KG1 (cell line): ENCODE measurements at places on chromosomes 5 and 9.

- no peak for DNase-seq
Observed at GRCh38 chr9:1170918-1171317, 120.8 kb downstream of the DMRT2 start.

DNA sequence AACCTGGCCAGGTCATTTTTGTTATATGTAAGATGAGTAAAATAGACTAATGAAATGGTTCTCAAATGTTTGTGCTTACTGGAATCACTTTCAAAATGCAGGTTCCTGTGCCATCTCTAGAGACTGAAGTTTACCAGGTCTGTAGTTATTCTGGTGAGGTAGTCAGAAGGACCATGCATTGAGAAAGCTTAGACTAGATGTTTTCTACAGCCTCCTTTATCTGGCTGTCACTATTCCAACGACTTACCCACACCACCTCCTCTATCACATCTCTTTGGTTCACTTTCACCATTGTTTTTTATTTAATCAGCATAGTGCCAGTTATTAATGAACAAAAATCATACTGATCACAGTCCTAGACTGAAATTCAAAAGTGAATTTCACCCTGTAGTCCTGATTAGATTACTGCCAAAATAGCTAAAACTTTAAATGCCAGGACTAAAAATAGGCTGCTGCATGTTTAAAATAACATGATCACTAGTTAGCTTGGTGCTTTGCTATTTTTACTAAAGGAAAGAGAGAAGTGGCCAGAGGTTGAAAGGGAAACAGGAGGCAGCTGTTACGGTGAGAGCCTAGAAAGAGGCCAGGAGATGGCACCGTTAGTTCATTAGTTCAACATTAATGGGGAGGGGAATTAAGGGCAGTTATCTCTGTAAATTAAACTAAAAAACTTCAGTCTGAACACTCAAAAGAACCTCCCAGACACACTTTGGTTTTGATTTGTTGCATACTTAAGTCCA lies 13.9 kb upstream of the FNIP1 start:
- DNase-seq: no peak

DNA sequence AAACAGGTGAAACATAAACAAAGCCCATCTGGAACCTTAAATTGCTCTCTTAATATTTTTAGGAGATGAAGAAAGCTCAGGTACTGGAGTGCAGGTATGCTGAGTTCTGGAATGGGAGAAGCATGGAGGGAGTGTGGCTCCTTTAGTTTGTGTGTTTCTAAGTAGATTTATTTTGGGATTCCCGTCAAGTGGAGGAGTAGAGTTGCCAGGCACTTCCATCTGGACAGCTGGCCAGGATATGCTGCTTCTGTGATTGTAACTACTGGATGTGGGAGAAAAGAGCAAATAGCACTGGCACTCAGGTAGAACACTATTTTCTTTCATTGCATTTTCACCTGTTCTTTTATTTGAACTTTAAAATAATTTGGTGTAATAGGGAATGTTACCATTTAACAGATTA lies 182.3 kb upstream of the MAST4 start:
- no peak for DNase-seq

DNA sequence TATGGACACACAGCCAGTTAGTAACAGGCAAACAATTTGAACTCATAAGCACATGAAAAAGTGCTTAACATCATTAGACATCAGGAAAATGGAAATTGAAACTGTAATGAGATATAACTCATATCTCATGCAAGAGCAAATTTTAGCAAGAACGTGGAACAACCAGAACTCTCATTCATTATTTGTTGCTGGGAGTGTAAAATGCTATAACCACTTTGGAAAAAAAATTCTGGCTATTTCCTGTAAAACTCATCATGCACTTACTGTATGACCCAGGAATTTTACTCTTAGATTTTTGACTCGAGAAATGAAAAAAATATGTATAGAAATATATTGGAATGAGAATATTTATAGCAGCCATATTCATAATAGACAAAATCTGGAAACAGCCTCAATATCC lies 205.7 kb upstream of the PUM3 start:
- DNase-seq: no peak

- no peak for DNase-seq
Observed at GRCh38 chr9:113798062-113799030, 77.8 kb upstream of the ZNF618 start.

GRCh38 chr9:101486693-101487442 lies 46.8 kb upstream of the RNF20 start:
- DNase-seq: peak; percentile 45

DNA sequence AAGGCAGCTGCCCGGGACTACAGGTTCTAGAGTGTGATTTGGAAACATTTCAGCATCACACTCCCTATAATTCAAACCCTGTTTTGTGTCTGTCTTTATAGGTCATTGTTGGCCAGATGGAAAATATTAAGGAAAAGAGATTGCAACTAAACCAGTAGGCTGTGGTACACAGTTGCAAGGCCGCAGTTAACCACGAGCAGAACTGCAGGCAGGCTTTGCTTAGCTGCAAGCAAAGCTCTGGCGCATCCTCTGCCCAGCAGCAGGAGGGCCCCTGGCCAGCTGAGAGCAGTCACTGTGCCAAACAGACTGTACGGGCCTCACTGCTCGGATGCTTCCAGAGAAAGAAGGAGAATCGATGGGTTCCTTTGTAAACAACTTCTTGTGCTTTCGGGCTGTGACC lies 204.5 kb downstream of the DENND1A start:
- no peak for DNase-seq

- no peak for DNase-seq
Observed at GRCh38 chr9:128372188-128372641, 1.0 kb downstream of the URM1 start.

DNA sequence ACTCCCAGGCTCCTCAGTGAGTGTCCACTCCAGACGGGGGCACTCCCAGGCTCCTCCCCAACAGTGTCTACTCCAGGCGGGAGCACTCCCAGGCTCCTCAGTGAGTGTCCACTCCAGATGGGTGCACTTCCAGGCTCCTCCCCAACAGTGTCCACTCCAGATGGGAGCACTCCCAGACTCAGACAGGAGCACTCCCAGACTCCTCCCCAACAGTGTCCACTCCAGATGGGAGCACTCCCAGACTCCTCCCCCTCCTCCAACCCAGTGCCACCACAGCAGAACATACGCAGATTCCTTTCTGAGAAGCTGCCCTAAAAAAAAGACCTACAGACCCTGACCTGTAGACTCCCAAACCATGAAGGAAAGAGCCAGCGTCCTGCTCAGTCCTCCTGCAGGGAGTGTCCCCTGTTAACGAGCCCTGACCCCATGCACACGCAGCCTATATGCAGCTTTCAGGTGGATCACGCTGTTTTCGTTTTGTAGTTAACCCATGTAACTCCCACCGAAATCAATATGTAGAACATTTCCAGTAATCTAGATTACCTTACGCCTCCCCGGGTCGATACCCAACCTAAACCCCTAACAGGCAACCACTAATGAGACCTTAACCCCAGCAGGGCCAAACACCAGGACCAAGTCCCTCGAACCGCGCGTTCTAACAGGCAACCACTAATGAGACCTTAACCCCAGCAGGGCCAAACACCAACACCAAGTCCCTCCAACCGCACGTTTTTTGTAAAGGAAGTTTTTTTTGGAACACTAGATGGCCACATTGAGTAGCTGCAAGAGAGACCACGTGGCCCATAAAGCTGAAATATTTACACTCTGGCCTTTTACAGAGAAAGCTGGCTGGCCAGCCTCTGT lies 15.7 kb downstream of the PNPLA7 start:
- DNase-seq: no peak

GRCh38 chr5:41735213-41735612 lies 135.0 kb downstream of the OXCT1 start:
- DNase-seq: no peak

GRCh38 chr5:115379622-115380344 lies 83.3 kb upstream of the CCDC112 start:
- no peak for DNase-seq

DNA sequence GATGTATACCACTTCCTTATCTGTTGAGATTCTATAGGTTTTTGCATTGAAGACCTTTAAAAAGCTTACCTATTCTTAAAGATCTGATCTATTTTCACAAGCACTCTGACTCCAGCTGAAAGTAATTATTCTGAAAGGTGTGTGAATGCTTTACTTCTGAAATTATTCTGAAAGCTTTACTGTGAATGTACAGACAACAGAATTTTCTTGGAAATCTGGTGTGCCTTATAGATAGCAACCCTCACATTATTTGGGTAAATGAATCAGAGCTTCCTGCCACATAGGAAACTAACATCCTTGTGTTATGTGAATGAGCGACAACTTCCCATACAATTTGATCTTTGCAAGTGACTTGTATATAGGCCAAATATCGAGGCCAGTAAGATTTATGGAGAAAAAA lies 6.5 kb downstream of the CDO1 start:
- DNase-seq: no peak

DNA sequence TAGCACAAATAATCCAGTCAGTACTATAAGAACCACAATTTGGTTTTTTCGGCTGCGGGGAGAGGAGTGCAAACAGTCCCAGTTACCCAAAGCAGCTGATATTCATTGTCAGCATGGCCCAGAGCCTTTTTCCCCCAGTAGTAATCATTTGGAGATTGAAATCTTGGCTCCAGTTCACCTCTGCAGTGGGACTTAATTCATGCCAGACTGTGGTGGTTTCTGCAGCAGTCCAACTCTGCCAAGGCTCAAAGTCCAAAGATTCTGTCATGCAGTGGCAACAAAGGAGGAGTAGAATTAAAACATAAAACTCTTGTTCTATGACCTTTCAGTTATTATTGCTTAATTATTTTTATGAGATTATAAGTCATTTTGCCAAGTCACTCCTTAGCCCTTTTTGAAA lies 25.0 kb upstream of the TRIM36 start:
- no peak for DNase-seq

GRCh38 chr5:154092356-154093141 lies 53.8 kb downstream of the MFAP3 start:
- DNase-seq: no peak

GRCh38 chr9:109478051-109478563 lies 20.0 kb downstream of the PTPN3 start:
- no peak for DNase-seq

DNA sequence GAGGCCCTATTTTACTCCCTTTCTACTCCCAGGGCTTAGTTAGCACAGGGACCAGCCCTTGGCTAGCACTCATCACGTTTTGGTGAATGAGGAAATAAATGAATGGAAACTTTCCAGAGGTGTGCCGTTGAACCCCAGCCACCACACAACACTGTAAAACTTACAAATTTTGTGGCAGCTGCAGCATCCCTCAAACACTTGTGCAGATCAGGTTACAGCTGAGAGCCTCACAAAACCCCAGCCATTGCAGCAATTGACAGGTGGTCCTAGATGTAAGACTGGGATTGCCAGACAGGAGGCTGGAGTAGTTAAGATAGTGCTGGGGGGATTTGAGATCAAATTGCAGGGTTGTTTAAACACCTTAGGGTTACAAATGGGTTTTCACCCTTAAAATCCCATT lies 482.2 kb upstream of the KIF2A start:
- no peak for DNase-seq

DNA sequence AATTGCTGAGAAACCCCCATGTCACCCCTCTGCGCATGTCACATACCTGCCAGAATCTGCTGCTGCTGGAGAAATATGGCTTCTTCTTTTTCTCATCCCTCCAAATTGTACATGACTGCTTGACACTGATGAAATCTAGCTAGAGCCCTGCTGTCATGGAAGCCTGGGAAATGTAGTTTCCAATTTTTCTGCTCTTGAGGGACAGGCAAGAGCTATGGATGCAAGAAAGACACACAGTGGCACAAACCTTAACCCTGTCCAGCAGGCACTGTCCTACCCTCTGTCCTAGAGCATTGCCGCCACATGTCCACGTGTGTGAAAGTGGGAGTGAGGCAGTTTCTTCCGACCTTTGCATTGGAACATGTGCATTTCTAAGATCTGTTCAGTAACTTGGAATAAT lies 255.5 kb upstream of the SEMA6A start:
- no peak for DNase-seq

DNA sequence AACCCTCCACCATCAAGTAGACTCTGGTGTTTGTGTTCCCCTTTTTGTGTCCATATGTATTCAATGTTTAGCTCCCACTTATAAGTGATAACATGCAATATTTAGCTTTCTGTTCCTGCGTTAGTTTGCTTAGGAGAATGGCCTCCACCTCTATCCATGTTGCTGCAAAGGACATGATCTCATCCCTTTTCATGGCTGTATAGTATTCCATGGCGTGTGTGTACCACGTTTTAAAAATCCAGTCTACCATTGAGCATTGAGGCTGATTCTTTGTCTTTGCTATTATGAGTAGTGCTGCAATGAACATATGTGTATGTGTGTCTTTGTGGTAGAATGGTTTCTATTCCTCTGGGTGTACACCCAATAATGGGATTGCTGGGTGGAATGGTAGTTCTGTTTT lies 140.1 kb downstream of the BASP1 start:
- DNase-seq: no peak

GRCh38 chr5:76153271-76153670 lies 70.1 kb downstream of the SV2C start:
- DNase-seq: no peak

GRCh38 chr5:88671505-88672499 lies 211.2 kb downstream of the MEF2C start:
- no peak for DNase-seq

DNA sequence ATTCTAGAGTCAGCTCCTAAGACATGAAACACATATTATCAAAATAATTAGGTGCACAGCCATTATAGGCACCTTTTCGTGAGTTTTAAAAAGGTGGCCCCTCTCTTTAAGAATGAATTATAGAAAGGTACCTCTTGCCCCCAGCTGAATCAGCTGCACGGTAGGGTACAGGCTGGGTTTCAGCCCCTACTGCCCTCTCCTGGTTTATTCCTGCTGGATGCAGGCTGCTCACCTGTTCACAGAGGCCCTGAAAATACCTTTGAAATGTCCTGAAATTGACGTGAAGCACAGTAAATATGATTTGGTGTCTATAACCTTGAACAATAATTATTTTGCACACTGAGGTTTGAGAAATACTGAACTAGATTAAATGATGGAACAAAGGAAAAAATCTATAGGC lies 504.8 kb upstream of the SGCD start:
- DNase-seq: no peak

DNA sequence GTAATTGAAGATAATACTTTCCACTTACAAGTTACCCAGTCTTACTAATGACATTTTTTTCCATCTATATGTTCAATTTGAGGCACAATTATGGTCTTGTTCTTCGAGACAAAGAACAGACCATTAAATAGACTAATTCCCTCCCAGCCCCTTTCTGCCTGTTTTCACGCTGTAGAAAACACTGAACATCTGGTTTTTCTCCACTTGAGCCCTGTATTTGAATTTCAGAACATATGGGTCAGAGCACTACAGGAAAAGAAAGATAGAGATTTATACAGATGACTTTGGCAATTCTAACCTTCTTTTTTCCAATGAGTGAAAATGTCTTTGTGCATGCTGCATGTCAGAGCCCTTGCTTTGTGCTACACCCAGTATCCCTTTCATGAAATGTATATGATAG lies 506.9 kb downstream of the LRRC70 start:
- no peak for DNase-seq

DNA sequence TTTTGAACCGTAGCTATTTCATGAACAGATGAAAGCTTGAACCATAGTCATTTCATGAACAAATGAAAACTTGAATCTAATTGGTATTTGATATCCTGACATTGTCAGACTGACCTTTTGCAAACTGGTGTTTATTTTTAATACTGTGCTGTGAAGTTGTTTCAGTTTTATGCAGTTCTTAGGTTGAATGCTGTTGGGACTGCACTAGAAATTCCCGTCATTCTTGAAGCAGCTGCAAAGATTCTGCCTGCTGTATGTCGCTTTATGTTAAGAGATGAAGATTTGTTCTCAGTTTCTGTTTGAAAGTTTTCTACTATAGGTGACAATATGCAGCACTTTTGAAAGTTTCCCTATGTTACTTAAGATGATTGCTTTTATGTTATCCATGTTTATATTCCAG lies 22.5 kb upstream of the FAM120AOS start:
- no peak for DNase-seq
